ENCODE measurements at places on chromosomes 6 and 20. TPM values are rescaled to one million over a fixed set of nuclear protein-coding genes. Genes with fewer than 3 reads are reported as not detected.

DNA sequence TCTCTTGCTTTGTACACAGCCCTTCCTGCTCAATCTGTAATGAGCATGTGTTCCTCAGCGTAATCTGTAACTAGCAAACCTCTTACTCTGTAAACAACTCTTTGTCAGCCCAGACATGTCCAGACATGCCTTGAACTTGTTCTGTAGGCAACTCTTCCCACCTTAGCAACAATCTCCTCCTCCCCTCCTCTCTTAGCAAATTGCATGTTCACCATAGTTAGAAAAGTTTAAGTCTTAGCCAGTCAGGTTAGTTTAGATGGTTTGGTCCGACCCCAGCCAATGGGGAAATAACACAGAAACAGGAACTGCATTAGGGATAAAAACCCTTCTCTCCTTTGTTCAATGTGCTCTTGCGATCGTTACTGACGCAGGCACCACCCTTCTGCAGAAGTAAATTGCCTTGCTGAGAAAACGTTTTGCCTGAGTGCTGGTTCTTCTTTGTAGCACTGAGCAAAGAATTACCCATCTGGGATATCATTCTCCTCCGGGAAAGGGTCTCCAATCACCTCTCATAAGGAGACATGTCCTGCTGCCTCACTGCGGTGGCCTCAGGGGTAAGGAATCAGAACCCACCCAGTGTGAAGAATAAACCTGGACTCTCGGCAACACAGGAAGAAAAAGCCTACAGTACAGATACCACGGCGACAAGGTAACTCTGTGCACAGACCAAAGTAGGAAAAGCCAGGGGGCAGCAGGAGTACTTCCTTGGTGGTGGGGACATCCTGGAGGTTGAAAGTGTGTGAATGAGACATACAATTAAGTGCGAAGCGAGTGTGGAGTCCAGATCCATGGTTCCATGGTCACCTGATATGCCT, 26.2 kb downstream of the PLN start:
- H3K36me3 ChIP-seq, result peaks cover 46% of the 10 kb centered on the region
- DNase-seq, result no peak
- peaks cover 13% of the 10 kb centered on the region for H3K4me1 ChIP-seq
- no peaks in the 10 kb centered on the region for H3K27me3 ChIP-seq

GRCh38 chr6:20306491-20306890, 94.2 kb upstream of the MBOAT1 start:
- peaks cover 8% of the 10 kb centered on the region for H3K27me3 ChIP-seq
- H3K4me1 ChIP-seq, result no peaks in the 10 kb centered on the region
- DNase-seq, result no peak
- peaks cover 5% of the 10 kb centered on the region for H3K36me3 ChIP-seq
- H3K27ac ChIP-seq, result no peak overlapping the region

DNA sequence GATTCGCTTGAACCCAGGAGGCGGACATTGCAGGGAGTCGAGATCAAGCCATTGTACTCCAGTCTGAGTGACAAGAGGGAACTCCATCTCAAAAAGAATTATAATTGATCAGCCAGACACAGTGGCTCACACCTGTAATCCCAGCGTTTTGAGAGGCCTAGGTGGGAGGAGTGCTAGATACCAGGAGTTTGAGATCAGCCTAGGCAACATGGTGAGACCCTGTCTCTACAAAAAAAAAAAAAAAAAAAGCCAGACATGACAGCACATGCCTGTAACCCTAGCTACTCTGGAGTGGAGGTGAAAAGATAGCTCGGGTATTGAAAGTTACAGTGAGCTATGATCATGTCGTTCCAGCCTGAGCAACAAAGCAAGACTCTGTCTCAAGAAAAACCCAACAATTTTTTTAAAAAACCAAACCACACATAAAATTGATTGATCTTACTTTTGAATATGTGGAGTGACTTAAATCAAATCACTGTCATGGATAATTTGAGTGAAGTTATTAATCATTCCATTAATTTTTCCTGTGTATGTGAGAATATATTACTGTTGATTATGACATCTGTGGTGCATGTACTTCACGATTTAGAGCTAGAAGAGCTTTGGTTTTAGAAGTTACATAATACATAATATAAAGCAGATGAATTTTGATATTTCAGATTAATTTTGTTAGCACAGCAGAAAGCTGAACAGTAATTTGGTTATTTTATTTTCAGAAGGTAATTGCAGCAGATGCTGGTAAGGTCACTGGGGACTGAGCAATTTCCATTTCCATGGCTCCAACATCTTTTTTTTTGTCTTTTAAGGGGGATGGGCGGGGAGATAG, 34.4 kb downstream of the NCOA7 start:
- no peak overlapping the region for H3K4me3 ChIP-seq
- no peak for DNase-seq
- H3K4me1 ChIP-seq, result peaks cover 32% of the 10 kb centered on the region
- no peaks in the 10 kb centered on the region for H3K36me3 ChIP-seq

DNA sequence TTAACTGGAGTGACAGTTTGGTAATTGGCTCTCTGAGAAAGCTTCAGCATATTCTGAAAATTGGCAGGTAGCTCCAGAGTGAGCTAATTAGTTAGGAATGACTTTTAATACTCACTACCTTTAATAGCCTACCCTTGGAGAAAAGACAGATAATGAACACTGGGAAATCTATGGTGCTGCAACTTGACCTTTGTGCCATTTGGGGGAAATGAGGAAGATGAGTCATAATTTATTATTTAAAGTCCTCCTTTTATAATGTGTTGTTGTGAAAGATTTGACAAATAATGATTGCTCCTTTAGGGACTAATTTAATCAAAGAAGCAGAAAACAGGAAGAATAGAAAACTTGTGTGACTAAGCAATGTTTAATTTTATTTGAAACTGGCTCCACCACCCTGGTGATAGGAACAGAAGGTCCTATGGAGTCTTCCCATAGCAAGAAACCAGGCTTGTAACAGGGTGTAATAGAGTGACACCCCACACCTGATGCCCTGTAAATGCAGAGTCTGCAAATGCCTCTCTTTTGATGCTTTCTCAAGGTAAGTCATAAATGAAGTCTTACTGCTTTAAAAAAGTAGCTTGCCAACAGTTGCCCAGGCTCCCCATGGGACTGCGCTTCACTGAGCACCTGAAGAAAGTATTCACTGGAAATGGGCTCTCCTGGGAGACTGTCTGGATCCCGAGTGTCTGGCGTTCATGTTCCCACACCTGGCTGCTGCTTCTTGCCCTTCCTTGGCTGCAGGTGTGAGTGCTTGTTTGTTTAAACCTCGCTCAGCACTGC, 134.4 kb downstream of the LRRC1 start:
- H3K27me3 ChIP-seq, result no peaks in the 10 kb centered on the region
- H3K4me3 ChIP-seq, result no peak overlapping the region
- no peaks in the 10 kb centered on the region for H3K36me3 ChIP-seq
- no peaks in the 10 kb centered on the region for H3K4me1 ChIP-seq

DNA sequence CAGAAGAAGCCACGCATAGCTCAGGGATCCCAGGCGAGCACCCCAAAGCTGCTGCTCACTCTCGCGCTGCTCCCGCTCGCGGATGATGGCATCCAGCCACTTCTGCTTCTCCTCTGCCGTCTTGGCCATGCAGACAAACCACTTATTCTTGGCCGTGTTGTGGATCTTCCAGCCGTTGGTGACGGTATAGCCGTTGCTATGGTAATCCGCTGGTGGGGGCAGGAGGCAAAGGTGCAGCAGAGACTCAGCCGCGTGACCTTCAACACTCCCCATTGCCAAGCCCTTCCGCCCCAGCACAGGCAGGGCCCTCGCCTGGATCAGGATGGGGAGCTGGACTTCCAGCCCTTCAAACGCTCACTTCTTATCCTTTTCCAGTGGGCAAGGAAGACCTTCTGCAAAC, 136.9 kb downstream of the PREX1 start:
- H3K27ac ChIP-seq, result peak overlapping the region; percentile 77
- no peak for DNase-seq
- peak overlapping the region; percentile 49 for H3K4me3 ChIP-seq
- H3K27me3 ChIP-seq, result no peaks in the 10 kb centered on the region
- peaks cover 64% of the 10 kb centered on the region for H3K4me1 ChIP-seq
- H3K36me3 ChIP-seq, result peaks cover 27% of the 10 kb centered on the region

- no peaks in the 10 kb centered on the region for H3K36me3 ChIP-seq
- H3K27me3 ChIP-seq, result peaks cover 37% of the 10 kb centered on the region
- H3K27ac ChIP-seq, result no peak overlapping the region
- no peak overlapping the region for H3K4me3 ChIP-seq
Measured at GRCh38 chr6:13004601-13005000, 288.0 kb downstream of the PHACTR1 start.

- peak; percentile 81 for DNase-seq
- H3K4me1 ChIP-seq, result no peaks in the 10 kb centered on the region
Measured at GRCh38 chr6:132530293-132530974, 7.6 kb upstream of the TAAR9 start.

The ASIP gene
- total RNA-seq, result not detected

The PRND gene
- total RNA-seq, result not detected

The UNC93A gene
- total RNA-seq, result not detected

The GSTA3 gene
- total RNA-seq, result not detected

The CALHM4 gene
- total RNA-seq, result not detected

All from natural killer cell treated with Interleukin-12 subunit alpha and Interleukin-12 subunit beta and Interleukin-15 and Interleukin-18, amount 100 ng/mL, for 72 hours (primary cell).